ENCODE measurements at places on chromosomes 6 and 20. TPM values are rescaled to one million over a fixed set of nuclear protein-coding genes. Genes with fewer than 3 reads are reported as not detected.

The SPINT4 gene
- not detected for total RNA-seq

The LTB gene
- total RNA-seq, result not detected

The SLC22A7 gene
- not detected for total RNA-seq

The PRPH2 gene
- 0.28 TPM for total RNA-seq

The SERINC3 gene
- 118 TPM for total RNA-seq

The PPP1R14C gene
- 63.4 TPM for total RNA-seq

The CST5 gene
- not detected for total RNA-seq

The TOX2 gene
- 0.28 TPM for total RNA-seq

The SPATS1 gene
- total RNA-seq, result not detected

The BCAS1 gene
- total RNA-seq, result 0.85 TPM

The SLC22A3 gene
- 18.6 TPM for total RNA-seq

The AIF1 gene
- not detected for total RNA-seq

The ZBTB46 gene
- total RNA-seq, result 1.7 TPM

The SOX4 gene
- total RNA-seq, result 81.7 TPM

The GNRH2 gene
- not detected for total RNA-seq

The ARMC12 gene
- total RNA-seq, result 1.0 TPM

The RAD21L1 gene
- not detected for total RNA-seq

The TFEB gene
- 6.5 TPM for total RNA-seq

The BFSP1 gene
- 2.1 TPM for total RNA-seq

The BLTP3A gene
- total RNA-seq, result 12.0 TPM

The SLA2 gene
- total RNA-seq, result not detected

The MYCT1 gene
- under 0.01 TPM for total RNA-seq

The NFATC2 gene
- total RNA-seq, result not detected

All from nasal cavity respiratory epithelium epithelial cell of viscerocranial mucosa (primary cell).